ENCODE measurements at places on chromosomes 1 and 21.

DNA sequence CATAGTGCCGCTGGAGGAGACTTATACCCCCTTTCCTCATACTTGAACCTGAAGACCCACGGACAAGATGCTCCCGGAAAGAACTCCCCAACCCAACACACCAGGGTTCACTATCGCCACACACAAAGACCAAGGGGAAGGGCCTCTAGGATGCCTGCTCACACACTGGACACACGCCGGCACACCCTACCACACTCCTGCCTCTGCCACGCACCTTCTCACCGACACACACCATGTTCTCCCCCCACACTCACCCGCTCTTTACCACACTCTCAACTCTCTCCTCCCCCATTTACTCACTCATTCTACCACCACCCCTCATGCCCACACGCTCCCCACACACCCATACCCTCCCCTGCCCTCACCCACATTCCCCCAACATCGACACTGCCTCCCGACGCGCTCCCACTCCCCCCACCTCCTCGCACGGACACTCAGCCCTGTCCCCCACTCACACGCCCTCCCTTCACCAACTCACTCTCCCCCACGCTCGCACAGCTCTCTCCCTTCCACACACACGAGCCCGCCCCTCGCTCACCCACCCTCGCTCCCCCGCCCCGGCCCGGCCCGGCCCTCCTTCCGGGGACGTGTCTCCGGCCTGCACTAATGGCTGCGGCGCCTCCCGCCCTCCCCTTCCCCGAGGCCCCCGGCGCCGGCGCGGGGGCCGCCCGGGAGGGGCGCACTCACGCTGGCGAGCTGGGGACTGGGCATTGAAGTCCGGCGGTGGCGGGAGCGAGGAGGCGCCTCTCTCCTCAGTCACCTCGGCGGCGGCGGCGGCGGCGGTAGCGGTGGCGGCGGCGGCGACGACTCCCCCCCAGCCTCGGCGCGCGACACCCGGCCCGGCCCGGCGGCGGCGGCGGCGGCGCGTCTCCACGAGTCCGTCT lies 626 bp downstream of the PTP4A2 start:
- peak; percentile 70 for DNase-seq

- DNase-seq = no peak
Observed at GRCh38 chr1:192807211-192808162, 1.4 kb upstream of the RGS2 start.

DNA sequence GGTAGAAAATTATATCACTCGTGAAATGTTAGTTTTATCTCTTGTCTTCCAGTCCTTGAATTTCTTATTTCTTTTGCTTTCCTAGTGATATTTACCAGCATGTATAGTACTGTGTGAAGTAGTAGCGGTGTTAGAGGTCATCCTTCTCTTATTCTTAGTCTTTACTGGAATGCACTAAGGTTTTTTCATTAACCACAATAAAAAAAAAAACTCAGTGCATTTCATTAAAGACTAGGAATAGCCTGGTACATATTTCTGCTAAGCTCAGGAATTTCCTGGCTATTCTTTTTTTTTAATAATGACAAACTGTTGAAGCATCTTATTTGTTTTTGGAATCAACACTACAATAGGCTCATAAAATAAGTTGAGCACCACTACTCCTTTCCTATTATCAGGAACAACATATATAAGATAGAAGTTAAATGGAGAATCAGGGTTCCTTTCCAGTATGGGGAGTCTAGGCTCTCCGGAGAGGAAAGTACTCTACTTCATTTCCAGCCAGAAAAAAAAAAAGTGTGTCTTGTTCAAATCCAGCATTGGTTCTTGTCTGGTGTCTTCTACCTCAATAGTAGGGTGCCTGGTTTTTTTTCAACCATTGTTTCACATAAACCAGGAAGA lies 60.0 kb downstream of the TNFSF18 start:
- no peak for DNase-seq

GRCh38 chr21:44737706-44738354 lies 26.5 kb upstream of the TSPEAR start:
- DNase-seq = peak; percentile 53

DNA sequence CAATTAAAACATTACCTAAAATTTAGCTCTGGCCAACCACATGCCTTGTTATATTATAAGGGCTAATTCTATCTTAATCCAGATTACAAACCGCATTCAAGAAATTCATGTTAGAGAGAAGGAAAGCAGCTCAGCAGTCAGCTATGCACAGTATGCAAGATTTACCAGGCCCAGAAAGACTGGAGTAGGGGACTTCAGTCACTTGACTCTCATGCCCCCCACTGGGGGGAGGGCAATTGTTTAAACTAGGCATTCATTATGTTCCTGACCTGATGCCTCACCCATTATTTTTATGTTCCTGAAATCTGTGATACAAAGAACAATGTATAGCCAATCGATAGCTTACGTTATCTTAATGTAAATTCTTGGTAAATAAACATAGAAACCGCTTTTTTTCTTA lies 96.9 kb downstream of the ZNF644 start:
- no peak for DNase-seq

- no peak for DNase-seq
Observed at GRCh38 chr1:8782001-8782620, 35.3 kb downstream of the RERE start.

- DNase-seq = peak; percentile 85
Observed at GRCh38 chr1:153494976-153495535, 34.6 kb upstream of the S100A7 start.

- peak; percentile 61 for DNase-seq
Observed at GRCh38 chr21:33844104-33844889, 71.3 kb downstream of the ATP5PO start.

- no peak for DNase-seq
Observed at GRCh38 chr1:198969981-198970380, 331.1 kb downstream of the PTPRC start.

GRCh38 chr1:33272930-33273329 lies 16.6 kb downstream of the ZNF362 start:
- no peak for DNase-seq

- DNase-seq = no peak
Observed at GRCh38 chr1:161313554-161314200, 504 bp upstream of the SDHC start.

DNA sequence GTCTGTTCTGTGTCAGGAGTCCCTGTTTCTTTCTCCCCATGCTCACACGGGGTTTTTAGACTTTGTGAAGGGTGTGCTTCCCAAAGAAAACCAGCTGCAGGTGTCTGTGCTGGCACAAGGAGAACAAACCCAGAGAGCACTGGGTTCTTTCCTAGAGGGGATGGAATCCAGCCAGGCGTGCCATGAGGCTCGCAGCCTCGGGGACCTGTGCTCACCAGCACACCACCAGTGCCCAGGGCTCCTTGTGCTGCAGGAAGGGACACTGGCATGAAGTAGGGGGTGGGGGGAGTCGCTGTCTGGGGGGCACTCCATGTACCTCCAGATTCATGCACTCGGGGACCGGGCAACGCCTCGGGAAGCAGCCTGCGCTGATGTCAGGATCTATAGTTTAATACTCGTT lies 57.9 kb downstream of the AGPAT3 start:
- no peak for DNase-seq

- DNase-seq = peak; percentile 11
Observed at GRCh38 chr1:108000620-108001111, 35.7 kb upstream of the VAV3 start.

DNA sequence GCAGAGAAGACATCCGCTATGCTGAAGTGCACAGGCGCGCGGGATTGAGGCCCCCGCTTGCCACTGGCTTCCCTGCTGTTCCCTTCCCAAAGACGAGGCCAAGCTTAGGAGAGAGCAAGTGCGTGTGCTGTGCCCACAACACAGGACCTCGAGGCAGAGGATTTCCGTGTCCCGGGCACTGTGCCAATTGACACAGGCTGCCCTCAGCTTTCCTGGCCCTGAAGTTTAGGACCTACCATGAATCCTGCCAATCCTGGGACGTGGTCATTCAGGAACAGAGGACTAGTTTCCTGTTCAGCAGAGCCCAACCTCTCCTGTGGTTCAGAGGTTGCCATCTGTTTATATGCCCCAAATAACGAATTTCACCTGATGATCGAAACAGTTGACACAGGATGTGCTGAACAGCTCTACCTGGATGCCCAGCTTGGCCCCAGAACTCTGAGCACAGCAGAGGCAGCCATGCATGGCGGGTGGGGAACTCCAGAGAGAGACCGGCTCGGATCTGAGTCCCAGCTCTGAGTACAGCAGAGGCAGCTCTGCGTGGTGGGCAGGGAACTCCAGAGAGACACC lies 22.0 kb downstream of the SLC37A1 start:
- no peak for DNase-seq

DNA sequence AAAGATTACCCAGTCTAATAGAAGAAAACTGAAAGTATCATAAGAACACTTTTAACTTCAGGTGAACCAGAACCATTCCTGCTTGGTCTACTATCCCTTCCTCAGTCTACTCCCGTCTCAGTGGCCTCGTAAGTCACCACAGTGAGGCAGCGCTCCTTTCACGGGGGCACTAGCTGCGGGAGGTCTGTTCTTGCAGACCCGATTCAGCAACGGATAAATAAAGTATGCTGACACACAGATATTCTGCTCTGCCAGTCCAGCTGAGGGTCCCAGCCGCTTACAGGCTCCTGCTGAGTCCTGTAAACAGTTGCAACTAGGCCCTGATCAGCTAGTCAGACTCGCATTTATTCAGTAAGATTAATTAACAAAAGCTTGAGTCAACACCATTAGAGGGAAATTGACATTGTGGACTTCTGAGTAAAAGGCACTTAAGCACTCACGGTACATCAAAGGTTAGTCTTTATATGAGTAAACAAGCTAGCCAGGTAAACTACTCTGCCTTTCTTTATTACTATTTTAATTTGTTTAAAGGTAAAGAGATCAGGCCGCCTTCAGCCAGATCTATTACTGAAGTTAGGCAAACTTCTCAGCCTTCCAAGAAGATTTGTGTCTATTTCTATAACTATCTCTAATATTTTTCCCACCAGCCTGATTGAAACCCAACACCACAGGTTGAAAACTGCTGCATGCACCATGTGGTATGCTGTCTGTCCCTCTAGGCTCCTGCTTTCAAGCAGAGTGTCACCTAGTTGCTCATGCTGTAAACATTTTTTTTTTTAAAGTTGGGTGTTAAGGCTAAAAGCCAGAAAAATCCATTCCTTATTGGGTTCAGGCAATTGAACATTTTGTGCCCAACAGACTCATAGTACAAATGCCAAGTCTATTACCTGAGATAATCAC lies 87.7 kb downstream of the INTS7 start:
- peak; percentile 11 for DNase-seq

GRCh38 chr1:233433436-233434210 lies 106.1 kb downstream of the MAP3K21 start:
- DNase-seq = no peak

DNA sequence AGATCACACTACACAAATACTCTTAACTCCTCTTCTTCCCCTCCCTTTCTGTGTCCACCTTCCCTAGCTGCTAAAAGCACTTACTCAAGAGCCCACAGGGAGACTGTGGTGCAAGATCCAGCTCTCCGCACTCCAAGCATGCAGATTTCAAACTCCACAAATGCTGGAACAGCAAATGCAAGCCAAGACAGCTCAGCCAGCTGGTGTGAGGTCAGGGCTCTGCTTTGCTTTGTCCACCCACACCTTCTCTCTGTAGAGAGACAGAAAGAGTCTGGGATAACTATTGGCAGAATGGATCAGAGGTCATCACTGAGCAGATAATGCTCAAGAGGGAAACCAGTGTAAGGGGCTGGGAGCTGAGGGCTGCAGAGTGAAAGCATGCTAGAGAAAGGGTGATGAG lies 45.2 kb upstream of the DPT start:
- peak; percentile 31 for DNase-seq

Data from retina (tissue), 1 donor.